Activated naive CD4-positive, alpha-beta T cell treated with anti-CD3 and anti-CD28 coated beads, Interleukin-2, amount 10 ng/mL, durations not matched to agents 7 days and 5 days (primary cell): ENCODE measurements at places on chromosomes 1 and 21.

DNA sequence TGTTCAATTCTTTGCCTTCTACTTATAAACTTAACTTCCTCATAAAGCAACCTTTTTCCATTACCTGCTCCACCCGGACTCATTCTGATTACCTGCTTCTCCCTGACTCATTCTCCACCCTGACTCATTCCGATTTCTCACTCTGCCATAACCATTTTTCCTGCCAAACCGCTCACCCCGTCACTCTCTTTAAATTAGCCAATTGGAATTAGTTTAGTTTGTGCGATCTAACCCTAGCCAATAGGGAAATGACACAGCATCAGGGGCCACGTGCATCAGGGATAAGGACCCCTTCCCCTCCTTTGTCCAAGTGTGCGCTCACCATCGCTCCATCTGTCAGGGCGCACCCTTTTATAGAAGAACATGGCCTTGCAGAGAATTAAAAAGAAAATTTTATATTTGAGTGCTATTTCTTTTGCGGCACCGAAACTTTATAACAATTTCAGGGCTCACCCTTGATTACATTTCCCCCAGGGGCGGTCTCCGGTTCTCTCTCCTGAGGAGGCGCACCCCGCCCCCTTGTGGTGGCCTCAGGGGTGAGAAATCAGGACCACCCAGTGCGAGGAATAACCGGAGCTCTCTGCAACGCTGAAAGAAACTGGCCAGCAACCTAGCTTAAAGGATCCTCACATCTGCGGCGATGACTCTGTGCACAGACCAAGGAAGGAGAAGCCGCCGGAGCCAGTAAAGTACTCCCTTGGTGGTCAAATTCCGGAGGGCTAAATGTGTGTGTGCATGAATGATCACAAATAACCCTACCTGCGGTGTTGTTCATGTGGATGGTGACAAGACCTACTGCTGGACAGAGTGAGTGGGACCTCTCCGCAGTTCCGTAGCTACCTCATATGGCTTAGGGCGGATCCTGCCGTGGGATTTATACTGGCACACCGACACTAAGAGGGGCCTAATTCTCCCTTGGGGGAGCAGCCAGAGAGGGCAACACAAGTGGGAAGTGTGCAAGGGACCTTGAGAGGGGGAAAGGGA lies 30.3 kb upstream of the CBR3 start:
- H3K27me3 ChIP-seq = peaks cover 44% of the 10 kb centered on the region
- no peaks in the 10 kb centered on the region for H3K36me3 ChIP-seq
- H3K27ac ChIP-seq = no peak overlapping the region
- no peak overlapping the region for H3K4me3 ChIP-seq
- peaks cover 4% of the 10 kb centered on the region for H3K4me1 ChIP-seq
- peak; percentile 60 for DNase-seq

DNA sequence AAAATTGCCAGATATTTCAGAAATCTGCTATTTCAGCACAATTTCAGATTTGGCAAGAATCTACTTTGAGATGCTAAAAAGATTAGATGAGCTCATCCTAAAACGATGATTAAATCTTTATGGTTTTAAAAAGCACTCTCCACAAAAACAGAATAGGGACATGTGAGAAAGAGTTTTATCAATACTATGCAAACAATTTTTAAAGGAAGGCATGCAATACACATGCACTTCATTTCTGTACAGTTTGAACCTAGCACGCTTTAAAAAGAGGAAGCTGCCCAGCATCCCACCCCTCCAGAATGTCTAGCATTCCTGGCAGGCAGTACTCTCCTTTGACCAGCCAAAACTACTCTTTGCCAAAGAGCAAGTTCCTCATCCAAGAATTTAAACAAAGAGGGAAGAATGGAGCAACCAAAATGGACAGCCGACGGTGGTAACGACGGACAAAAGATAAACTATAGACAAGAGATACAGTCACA lies 1.3 kb downstream of the ARHGAP29 start:
- H3K4me3 ChIP-seq = no peak overlapping the region
- no peak for DNase-seq
- H3K36me3 ChIP-seq = no peaks in the 10 kb centered on the region
- peaks cover 14% of the 10 kb centered on the region for H3K4me1 ChIP-seq
- H3K27me3 ChIP-seq = peaks cover 77% of the 10 kb centered on the region

DNA sequence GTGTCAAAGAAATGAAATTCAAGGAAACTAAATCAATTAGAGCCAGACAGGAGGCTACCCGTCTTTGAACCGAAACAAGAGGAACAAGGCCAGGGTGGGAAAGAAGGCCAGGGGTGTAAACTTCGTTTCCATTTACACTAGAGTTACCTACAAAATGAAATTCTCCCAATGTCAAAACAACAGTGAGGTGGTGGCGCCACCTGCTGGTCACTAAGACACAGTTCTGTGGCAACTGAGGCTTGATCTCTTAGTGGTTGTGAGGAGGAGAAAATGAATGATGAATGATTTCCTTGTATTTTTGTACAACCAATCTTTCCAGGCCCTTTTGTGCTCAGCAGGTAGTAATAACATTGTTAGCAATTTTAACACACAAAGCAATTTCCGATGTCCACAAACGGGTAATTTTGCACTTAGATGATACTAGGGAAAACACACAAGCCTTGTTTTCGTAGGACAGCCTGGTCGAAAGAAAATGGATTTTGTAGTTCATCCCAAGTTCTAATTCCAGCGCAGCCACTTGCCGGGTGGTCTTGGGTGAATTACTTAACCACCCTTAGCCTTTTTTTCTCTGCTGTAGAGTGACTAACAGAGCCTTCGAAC lies 54.8 kb upstream of the SOD1 start:
- DNase-seq = peak; percentile 84
- no peak overlapping the region for H3K27ac ChIP-seq
- no peak overlapping the region for H3K4me3 ChIP-seq

DNA sequence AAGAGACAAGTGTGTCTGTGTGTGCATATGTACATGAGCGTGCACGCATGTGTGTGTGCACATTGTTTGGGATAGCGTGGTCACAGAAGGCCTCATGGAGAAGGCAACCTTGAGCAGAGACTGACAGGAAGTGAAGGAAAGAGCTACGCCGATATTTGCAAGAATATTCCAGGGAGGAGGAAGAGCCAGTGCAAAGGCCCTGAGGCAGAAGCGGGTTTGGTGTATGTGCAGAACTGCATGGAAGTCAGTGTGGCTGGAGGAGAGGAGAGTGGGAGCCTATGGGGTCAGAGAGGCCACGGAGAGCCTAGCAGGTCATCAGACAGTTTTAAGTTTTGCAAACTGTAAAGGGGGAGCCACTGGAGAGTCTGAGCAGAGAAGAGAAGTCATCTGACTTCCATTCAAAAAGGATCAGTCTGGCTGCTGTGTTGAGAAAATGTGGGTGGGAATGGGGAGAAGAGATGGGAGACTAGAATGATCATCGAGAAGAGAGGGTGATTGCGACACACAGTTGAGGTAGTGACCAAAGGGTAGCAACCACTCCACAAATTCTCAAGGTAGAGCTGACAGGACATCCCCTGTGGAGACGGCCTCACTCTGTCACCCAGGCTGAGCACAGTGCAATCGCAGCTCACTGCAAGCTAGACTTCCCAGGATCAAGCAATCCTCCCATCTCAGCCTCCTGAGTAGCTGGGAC lies 3.9 kb downstream of the CELA2B start:
- no peak for DNase-seq
- H3K4me3 ChIP-seq = no peak overlapping the region
- no peaks in the 10 kb centered on the region for H3K27me3 ChIP-seq
- H3K4me1 ChIP-seq = no peaks in the 10 kb centered on the region

DNA sequence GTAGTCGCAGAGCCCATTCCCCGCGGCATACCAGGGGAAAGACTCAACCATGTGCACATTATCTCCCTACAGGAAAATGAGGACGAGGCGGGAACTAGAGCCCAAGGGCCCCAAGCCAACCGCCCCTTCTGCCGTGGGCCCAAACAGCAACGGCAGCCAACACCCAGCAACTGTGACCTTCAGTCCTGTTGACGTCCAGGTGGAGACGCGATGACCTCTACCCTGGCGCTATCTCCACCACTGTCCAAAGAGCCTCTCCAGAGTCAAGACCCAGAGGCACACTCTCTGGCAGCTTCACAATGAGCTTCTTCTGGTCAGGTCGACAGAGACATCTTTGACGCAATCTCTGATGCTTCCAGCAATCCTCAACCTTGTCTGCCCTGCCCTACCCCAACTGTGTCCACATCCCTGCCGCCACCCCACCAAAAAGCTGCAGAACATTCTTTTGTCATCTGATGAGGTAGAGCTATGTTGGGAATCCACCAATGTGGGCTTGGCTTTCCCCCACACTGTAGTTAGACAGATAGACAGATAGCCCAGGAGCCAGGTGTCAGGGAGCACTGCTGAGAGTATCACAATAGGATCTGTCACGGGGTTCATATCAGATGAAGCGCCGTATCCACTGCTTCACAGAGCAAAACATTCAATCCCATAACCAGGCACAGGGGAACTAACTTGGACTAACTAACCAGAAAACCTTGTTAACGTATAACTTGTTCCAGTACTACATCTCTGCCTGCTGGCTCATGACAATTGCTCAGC lies 37.4 kb upstream of the SRRM1 start:
- H3K4me3 ChIP-seq = no peak overlapping the region
- peaks cover 39% of the 10 kb centered on the region for H3K27me3 ChIP-seq
- no peaks in the 10 kb centered on the region for H3K4me1 ChIP-seq
- DNase-seq = no peak
- H3K27ac ChIP-seq = no peak overlapping the region

GRCh38 chr1:39294531-39294930 lies 90.0 kb downstream of the MACF1 start:
- peaks cover 73% of the 10 kb centered on the region for H3K36me3 ChIP-seq
- H3K27ac ChIP-seq = no peak overlapping the region
- H3K4me3 ChIP-seq = no peak overlapping the region
- H3K27me3 ChIP-seq = no peaks in the 10 kb centered on the region
- H3K4me1 ChIP-seq = no peaks in the 10 kb centered on the region

GRCh38 chr1:225860876-225861441 lies 21.2 kb downstream of the TMEM63A start:
- peaks cover 76% of the 10 kb centered on the region for H3K36me3 ChIP-seq
- DNase-seq = no peak
- H3K27me3 ChIP-seq = no peaks in the 10 kb centered on the region
- no peak overlapping the region for H3K27ac ChIP-seq

DNA sequence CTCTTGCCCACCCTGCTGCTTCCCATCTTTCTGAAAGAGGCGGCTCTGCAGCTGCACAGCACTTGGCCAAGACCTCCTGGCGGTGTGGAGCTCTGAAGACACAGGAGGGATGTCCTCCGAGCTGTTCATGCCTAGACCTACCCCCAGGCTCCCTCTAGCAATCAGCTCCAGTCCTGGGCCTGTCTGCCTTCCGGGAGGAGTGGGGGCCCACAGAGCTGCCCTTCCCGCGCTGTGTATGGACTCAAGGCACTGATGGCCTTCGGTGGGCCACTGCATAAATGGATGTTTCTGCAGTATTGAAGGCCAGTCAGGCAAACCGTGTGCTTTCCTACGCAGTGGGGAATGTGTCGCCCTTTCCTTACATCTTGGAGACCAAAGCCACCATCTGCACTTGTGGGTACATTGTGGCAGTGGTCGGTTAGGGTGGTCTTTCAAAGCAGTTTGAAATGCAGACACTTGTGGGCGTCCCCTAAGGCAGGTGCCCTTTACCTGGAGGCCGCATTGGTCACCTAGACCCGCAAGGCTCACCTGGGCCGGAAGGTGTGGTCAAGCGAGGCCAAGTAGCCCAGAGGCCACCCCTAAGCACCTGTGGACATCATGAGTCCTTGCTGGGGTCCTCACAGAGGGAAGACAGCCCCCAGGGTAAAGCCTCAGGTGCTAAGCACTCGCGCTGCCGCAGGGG lies 912 bp upstream of the PKNOX1 start:
- DNase-seq = peak; percentile 23
- H3K27ac ChIP-seq = peak overlapping the region; percentile 92
- H3K4me3 ChIP-seq = peak overlapping the region; percentile 70
- peaks cover 36% of the 10 kb centered on the region for H3K4me1 ChIP-seq
- H3K27me3 ChIP-seq = peaks cover 4% of the 10 kb centered on the region

GRCh38 chr1:212413902-212414327 lies 771 bp downstream of the PACC1 start:
- peak overlapping the region; percentile 97 for H3K4me3 ChIP-seq
- peaks cover 31% of the 10 kb centered on the region for H3K4me1 ChIP-seq
- no peak for DNase-seq
- peak overlapping the region; percentile 91 for H3K27ac ChIP-seq
- peaks cover 34% of the 10 kb centered on the region for H3K36me3 ChIP-seq
- no peaks in the 10 kb centered on the region for H3K27me3 ChIP-seq

GRCh38 chr1:214928574-214928973 lies 154.0 kb upstream of the KCNK2 start:
- no peaks in the 10 kb centered on the region for H3K27me3 ChIP-seq
- H3K4me1 ChIP-seq = no peaks in the 10 kb centered on the region
- H3K4me3 ChIP-seq = no peak overlapping the region
- no peak for DNase-seq

DNA sequence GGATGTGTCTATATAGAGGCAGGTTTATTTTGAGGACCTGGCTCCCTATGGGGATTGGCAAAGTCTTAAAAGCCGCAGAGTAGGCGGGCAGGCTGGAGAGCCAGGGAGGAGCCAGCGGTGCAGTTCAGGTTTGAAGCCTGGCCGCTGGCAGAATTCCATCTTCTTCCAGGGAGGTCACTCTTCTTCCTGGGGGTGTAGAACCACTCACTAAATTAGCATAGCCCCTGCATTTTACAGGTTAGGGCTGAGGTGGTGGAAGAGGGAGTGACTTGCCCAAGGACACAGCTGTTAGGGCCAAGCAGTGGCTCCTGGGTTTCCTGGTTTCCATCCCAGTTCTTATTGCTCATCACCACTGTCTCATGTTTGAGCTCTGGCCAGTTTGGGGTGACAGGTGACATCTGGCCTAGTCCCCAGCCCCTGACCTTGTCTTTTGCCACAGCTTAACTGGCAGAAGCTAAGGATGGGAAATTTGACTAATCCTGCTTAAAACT lies 1.4 kb downstream of the PINK1 start:
- H3K4me3 ChIP-seq = peak overlapping the region; percentile 81
- peaks cover 10% of the 10 kb centered on the region for H3K27me3 ChIP-seq
- no peak overlapping the region for H3K27ac ChIP-seq
- no peaks in the 10 kb centered on the region for H3K36me3 ChIP-seq
- H3K4me1 ChIP-seq = peaks cover 10% of the 10 kb centered on the region
- DNase-seq = peak; percentile 57

- DNase-seq = no peak
- H3K27ac ChIP-seq = no peak overlapping the region
- H3K36me3 ChIP-seq = no peaks in the 10 kb centered on the region
- no peaks in the 10 kb centered on the region for H3K4me1 ChIP-seq
- no peak overlapping the region for H3K4me3 ChIP-seq
Observed at GRCh38 chr1:190104961-190105360, 372.7 kb downstream of the BRINP3 start.

DNA sequence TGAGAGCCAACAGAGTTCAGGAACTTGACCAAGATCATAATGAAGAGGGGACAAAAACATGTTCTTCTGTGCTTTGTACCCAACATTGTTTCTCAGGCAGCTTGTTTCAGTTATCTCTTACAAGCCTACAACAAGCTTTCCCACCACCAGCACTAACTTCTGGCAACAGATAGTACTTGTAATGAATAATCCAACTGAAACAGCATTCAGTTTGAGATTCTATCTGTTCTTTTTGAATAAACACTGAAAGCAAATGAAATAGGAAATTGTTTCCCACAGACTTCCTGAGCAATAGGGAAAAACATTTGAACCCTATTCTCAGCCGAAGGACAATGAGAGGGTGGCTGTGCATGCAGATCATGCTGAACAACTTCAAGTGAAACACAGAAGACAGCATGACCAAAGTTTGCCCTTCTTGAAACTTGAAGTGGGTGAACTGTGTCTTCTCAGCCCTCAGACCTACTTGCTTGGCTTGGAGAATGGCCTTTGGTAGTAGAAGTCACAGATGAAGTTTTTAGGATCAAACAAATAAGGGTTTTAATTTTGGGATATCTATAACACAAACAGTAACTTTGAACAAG lies 11.2 kb upstream of the HOOK1 start:
- H3K36me3 ChIP-seq = no peaks in the 10 kb centered on the region
- peaks cover 11% of the 10 kb centered on the region for H3K27me3 ChIP-seq
- H3K27ac ChIP-seq = no peak overlapping the region
- no peaks in the 10 kb centered on the region for H3K4me1 ChIP-seq
- DNase-seq = no peak
- no peak overlapping the region for H3K4me3 ChIP-seq
